ENCODE measurements at places on chromosomes 3 and 15.

DNA sequence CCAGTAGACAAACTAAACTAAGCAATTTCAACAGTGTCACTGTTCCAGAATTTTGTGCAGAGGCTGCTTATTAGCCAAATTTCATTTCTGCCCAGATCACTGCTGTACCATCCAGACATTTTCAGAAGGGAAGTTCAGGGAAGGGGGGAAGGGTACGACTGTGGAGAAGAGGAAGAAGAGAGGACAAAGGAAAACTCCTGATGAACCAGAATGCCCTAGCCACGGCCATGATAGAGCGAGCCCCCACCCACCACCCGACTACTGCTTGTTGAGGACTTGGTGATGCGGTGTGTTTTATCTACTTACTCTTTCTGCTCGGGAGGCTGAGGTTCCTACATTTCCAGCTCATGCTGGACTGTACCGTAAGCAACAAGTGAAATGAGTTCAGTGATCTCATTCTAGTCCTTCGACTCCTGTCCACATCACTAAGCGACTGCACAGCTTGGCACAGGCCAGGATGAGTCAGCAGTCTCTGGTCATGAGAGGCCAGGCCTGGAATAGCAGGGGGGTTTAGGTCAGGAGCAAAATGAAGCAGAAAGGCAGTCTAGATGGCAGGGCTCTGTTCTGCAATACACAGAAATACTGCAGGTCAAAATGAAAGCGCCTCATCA, 330.8 kb downstream of the TIGIT start:
- DNase-seq: peak; percentile 25

DNA sequence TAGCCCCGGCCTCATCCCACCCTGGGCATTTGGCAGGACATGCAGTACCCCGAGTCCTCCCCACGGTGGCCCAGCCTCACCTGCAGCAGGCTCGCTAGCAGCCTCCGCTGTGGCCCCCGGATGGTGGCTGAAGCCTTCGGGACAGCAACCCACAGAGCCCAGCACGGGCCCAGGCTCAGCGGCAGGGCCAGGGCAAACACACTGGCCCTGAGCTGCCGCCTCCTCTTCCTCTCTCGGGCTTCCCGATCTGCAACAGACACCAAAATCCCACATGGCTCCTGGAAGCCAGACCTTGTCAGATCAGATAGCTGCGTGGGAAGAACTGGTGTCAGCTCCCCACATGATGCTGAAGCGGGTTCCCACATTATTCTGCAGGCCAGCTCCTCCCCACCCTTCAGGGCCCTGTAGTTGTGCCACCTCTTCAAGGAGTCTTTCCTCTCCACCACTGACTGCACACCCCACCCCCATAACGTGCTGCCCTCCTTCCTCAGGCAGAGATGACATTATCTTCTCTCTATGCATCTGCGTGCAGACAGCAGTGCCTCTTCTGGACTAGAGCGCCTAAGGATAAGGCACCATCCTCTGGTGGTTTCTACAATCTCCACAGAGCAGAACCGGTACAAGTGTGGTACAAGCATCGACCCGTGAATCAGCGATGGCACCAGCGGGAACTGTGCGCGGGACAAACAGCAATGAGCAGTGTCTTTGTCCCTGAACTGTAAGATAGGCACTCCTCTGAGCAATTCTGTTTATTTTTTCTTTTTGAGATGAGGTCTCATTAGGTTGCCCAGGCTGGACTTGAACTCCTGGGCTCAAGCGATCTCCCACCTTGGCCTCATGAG, 9.5 kb downstream of the TMEM44 start:
- no peak for DNase-seq

DNA sequence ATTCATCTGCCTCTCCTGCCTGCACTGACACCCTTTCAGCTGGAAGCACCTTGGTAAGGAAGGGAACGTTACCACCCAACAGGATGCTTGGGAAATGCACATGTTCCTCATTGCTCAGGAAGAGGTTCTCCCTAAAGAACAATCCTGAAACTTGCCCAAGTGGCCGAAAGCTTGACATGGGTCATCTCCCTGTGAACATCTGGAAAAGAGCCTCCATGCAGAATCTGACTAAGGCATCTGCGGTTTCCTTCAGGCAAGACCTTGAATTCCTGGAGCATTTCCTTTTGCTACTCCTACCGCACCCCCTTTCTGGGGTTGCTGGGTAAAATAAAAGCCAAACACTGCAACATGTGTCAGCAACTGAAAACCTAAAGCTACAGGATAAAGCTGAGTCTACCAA, 68.7 kb upstream of the SNRK start:
- DNase-seq: no peak

- DNase-seq: no peak
Observed at GRCh38 chr3:139558351-139559266, 19.1 kb upstream of the RBP1 start.

DNA sequence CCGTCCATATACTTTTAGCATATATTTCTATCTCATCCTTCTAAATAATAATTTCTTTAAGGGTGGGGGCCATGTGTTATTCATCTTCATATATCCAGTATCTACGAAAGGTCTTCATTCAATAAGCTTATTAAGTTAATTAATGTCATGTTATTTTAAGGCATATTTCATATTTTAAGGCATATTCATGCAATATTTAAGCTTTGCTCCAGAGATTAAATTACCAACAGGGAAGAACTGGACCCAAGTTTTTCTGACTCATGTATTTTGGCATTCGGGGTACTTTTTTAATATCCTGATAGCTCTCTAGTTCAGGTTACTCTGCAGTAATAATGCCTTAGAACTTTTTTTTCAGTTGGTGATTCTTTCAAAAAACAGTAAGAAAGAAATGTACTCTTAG, 27.4 kb downstream of the PHC3 start:
- DNase-seq: no peak

DNA sequence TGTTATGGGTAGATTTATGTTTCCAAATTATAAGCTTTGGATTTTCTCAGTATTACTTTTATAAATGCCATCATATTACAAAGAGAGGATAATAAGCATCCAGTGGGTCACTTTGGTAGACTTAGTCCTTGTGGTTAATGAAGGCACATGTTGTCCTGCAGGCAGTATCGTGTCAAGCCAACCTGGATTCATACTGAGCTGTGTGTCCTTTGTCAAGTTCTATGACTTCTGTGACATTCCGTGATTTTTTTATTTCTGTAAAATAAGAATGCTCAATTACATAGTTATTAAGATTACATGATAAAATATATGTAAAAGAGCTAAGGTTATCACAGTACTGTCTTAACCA, 257.7 kb downstream of the RBMS3 start:
- DNase-seq: no peak

DNA sequence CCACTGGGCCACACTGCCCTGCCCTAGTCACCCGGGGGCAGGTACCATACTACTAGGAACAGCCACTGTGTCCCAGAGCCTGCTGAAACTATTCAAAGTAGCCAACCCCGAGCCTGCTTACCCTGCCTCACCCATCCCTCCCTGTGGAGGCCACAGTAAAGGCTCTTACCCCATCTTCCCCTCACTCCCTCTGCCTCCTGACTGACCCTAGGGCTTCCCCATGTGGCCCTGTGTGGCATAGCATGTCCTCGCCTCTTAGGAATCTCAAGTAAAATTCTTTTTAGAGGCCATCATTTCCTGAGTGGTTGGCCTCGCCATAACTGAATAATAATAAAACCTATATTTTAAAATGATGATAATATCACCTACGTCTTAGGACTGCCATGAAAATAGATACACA, 112.2 kb upstream of the SLC6A11 start:
- peak; percentile 27 for DNase-seq

- DNase-seq: no peak
Observed at GRCh38 chr3:100354850-100355249, 20.3 kb downstream of the NIT2 start.

DNA sequence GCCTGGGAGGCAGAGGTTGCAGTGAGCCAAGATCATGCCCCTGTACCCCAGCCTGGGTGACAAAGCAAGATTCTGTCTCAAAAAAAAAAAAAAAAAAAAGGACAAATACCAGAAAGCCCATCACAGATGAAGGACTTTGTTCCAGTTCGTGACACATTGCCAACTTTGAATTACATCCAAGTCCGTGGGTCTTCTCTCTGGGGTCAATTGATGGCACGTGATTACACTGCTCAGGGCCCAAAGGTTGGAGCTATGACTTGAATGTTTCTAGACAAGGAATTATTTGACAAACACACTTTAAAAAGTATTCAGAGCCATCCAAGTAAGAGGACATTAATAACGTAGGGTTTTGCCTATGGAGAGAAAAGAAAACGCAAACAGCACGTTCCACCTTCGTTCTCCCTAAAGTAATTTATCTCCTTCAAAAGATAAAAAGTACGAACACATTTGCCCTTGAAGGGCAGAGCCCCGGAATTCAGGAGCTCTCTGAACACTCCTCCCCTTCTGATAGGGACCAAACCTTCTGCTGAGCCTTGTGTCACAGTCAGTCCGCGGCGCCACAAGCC, 31.3 kb upstream of the ST3GAL6 start:
- DNase-seq: no peak

DNA sequence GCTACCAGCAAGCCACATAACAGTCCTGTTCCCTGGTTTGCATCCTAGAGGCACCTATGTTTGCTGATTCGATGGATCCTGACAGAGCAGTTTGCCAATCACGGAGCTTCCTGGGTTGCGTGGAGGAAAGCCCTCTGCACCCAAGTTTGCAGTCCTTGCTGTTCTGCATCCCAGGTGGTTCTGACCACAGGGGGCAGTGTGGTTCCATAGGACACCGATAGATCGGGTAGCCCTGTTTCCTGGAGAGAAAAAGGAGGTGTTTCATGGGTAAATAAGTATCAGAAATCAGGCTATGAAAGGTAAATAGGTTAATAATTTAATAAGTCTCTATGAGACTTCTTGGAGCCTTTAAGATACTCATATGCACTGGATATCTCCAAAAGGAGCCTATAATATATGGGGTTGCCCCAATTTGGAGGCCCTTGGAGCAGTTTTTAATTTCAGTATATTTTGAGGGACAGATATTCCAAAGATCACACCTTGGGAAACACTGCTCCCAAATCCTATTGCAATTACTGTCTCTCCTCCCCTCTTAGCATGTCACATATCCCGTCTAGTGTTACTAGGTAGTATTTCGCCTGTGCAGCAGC, 194.6 kb upstream of the TPM1 start:
- peak; percentile 41 for DNase-seq

Measured in HEK293T (cell line).